Left hindlimb (tissue), 1 donor: ENCODE measurements at places on chromosomes 13 and 19.

DNA sequence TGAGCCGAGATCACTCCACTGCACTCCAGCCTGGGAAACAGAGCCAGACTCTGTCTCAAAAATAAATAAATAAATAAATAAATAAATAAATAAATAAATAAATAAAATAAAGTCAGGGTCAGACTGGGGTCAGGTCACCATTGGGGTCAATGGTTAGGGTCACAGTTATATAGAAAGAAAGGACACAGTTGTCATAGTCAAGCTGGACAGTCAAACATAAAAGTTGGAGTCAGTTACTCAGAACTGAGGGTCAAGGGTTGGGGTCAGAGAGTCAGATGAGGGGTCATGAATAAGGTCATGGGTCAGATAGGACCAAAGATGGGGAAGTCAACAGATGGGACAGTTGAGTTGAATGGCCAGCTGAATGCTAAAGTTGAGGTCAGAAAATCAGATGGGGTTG lies 16.7 kb upstream of the EPOR start:
- DNase-seq: no peak

DNA sequence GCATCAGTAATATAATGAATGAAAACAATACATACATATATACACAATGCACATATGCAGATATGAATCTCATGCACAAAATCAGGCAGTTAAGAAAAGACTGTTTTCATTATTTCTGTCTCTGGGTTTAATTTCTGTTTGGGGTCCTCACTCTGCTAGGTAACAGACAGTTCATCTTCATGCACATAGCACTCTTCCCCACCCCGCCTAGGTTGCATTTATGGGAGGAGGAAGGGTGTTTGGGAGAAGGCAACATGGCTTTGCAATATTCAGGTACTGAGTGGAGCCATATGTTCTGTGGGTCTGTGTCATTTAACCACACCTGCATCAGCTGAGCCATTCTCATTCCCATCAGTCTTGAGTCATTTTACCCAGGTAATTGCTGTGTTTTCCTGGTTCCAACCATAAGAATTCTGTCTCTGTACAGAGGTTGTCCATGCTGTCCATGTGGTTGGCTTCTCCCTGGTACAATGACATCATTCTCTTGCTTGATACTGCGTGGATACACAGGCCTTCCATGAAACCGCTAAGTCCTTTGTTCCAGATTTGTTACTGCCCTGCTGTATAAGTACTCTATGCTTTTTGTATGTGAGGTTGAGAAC lies 45.3 kb downstream of the RFC3 start:
- DNase-seq: no peak

- no peak for DNase-seq
Measured at GRCh38 chr13:94139393-94139995, 340.0 kb downstream of the DCT start.

- no peak for DNase-seq
Measured at GRCh38 chr19:35729763-35730162, 12.0 kb downstream of the KMT2B start.

GRCh38 chr13:78759704-78760103 lies 100.7 kb upstream of the OBI1 start:
- DNase-seq: no peak

GRCh38 chr19:11769995-11770394 lies 3.2 kb downstream of the ZNF441 start:
- DNase-seq: no peak

DNA sequence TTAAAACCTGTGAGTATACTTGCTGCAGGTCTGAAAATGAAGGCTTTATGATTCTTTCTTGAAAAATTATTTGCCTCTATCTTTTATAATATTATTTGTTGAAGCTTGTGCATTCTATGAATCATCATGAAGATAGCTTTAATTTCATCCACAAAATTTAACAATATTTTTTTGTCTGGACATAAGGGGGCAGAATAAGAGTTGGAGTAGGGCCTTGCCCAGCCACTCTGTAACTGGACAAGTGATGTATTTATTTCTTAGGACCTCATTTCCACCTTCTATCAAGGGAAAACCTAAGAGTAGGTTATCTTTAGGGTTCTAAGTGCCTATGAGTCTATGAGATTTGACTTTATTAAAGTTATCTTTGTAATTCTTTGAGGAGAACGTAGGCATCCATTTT lies 49.9 kb downstream of the N4BP2L1 start:
- DNase-seq: no peak

GRCh38 chr19:22617614-22618320 lies 16.4 kb upstream of the ZNF492 start:
- DNase-seq: no peak

DNA sequence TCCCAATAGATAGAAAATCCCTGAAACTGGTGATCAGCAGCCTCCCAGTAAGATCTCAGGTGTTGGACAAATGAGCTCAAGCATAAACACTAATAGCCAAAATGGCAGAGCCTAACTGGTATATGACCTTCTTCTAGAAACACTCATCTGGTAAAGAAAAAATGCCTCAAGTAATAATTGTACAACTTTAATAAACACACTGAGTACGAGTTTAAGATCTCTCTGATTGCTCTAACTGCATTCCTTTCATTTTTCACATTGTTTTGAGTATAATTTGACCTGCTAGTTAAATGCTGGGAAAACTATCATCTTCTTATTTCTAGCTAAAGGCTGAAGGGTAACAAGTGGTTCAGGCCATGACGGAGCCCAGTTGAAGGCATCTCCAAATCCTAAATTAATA lies 2009.5 kb upstream of the PCDH20 start:
- DNase-seq: no peak

GRCh38 chr13:82925114-82925513 lies 957.2 kb downstream of the SLITRK1 start:
- no peak for DNase-seq

DNA sequence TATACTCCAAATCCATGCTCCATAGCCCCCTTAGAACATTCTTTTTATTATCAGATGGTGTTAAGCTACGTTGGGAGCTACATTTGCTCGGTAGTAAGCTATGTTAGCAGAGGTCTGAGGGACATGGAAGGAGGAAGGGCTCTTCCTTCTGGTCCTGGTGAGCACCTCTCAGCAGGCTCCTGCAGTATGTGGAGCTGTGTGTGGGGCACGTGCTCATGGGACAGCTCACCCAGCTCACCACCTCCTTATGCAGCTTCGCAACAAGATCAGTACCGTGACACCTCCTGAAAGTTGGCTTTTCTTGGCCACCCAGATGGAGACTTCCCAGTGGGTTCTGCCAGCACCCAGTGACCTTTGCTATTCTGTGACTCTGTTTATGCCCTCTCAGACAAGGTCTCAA lies 400.5 kb upstream of the SLC10A2 start:
- no peak for DNase-seq

GRCh38 chr19:29559743-29560142 lies 33.9 kb downstream of the VSTM2B start:
- DNase-seq: no peak

GRCh38 chr19:1495799-1496713 lies 5.1 kb downstream of the REEP6 start:
- DNase-seq: no peak

DNA sequence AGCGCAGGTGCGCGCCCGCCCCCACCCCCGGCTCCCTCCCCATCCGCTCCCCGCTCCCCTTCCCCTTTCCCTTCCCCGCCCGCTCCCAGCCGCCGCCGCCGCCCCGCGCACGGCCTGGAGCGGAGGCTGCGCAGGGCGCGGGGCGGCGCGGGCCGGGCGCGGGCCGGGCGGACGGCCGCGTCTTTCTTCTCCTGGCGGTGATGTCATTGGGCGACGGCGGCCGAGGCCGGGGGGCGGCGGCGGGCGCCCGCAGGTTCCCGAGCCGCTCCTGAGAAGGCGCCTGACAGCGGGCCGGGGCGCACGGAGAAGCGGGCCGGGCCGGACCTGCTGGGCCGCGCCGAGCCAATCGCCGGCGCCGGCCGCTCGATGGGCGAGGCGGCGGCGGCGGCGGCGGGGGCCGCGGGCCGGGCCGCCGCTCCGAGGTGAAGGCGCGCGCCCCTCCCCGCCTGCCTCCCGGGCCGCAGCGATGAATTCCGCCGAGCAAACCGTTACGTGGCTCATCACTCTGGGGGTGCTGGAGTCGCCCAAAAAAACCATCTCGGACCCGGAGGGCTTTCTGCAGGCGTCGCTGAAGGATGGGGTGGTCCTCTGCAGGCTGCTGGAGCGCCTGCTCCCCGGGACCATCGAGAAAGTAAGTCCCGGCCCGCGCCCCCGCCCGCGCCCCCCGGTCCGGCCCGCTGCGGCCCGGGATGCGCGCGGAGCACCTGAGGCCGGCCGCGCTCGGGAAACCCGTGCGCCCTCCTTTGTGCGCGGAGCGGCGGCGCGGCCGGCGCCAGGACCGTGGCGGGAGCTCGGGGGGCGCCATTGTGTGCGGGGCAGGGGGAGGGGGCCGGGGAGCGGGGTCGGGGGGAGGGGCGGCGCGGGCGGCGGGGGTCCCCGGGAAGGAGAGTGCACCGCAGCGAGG lies at the start of gene ARHGEF7:
Gene ARHGEF7 (plus strand): TSS at position 250 of the 904 bp plus-strand sequence. CDS start 217 bp downstream, at position 467.
- peak; percentile 52 for DNase-seq

GRCh38 chr13:104967376-104967775 lies 1568.1 kb downstream of the EFNB2 start:
- no peak for DNase-seq

- no peak for DNase-seq
Measured at GRCh38 chr19:38004186-38004520, 97.1 kb downstream of the SIPA1L3 start.

DNA sequence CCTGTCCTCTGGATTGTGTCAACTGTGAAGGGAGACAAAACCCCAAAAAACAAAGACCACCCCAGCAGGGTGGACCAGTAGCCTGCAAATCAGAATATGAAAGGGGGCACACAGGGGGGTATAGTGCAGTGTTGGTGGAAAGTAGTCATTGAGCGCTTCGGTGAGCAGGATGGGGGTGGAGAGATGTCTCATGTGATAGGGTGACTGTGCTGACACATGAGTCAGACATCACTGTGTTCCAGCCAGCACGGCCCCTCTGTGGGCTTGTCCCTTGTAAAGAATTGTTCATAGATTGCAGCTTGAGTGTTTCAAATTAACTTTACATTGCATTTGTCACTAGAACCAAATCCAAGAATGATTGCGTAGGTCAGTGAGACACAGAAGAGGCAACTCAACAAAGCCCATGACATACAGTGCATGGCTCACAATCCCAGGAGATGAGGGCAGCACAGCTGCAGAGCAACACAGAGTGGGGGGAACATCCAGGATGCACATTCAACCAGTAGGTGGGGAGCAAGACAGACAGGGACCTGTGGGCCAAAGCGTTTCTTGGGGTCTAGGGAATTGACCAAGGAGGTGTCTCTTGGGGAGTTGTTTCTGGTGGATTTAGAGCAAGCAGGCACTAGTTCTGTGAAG lies 7.5 kb downstream of the ZNF440 start:
- no peak for DNase-seq

DNA sequence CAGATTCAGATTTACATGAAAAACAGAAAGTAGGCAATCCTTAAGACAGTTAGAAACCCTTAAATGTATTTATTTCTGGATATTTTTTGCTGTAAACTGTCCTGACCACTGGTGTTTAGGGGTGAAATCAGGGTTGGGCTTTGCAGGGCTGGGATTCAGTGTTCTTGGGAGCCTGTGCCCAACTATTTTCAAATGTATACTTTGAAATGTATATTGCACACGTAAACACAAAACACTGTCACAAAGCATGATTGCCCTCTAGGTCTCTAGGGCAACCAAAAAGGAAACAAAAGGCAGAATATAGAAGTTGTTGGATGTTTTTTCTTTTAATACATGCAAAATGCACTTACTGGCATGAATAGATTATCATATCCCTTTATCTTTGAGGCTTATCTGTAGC lies 1185.4 kb downstream of the DIAPH3 start:
- DNase-seq: no peak

- DNase-seq: no peak
Measured at GRCh38 chr13:44971656-44972595, 17.3 kb downstream of the NUFIP1 start.

DNA sequence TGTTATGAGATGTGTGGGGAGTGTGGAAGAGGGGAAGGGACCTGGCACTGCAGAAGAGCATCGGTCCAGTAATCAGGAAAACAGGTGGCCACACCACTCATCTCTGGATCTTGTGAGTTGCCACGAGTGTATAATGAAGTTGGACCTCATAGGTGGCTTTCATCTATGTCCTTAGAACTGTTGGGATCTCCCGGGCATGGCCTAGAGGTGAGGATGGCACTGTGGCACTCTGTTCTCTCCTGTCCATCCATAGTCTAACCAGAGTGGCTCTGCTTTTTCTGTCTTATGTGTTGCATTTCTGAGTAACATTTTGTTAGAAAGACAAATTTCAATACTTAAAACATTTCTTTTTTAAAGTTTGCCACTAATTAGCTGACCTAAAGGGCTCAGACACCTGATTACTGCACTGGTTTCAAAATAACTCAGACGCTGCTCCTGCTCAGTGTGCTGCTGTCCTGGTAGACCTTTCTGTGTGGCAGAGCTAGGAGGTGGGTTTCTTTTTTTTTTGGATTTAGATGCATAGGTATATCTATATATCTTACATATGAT lies 5.5 kb downstream of the CNMD start:
- DNase-seq: no peak

DNA sequence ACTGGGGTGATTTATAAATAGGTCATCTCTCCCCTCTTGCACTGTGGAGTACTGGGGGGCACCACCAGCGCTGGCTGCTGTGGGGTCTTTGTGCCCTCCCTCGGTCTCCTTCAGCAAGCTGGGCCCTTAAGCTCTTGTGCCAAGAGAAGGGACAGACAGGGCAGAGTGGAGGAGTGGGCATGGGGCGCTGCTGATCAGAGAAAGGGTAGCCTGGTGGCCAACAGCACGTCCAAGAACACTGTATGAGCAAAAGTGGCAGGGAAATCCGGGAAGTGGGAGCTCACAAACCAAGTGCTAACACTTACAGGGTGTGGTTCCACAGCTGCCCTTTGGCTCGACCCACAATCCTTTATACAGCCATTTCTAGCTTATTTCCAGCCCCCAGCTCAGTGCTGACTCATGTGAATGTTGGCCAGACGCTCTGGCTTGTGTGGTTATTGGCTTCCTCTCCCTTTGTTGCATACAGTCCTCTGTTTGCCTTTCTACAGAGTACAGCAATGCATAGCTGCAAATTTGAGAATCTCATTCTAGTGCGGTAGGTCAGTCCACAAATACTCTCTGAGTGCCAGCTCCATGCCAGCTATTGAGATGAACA lies 298.8 kb downstream of the SHISA2 start:
- peak; percentile 87 for DNase-seq

- no peak for DNase-seq
Measured at GRCh38 chr13:113584870-113585671, 518 bp downstream of the TFDP1 start.

DNA sequence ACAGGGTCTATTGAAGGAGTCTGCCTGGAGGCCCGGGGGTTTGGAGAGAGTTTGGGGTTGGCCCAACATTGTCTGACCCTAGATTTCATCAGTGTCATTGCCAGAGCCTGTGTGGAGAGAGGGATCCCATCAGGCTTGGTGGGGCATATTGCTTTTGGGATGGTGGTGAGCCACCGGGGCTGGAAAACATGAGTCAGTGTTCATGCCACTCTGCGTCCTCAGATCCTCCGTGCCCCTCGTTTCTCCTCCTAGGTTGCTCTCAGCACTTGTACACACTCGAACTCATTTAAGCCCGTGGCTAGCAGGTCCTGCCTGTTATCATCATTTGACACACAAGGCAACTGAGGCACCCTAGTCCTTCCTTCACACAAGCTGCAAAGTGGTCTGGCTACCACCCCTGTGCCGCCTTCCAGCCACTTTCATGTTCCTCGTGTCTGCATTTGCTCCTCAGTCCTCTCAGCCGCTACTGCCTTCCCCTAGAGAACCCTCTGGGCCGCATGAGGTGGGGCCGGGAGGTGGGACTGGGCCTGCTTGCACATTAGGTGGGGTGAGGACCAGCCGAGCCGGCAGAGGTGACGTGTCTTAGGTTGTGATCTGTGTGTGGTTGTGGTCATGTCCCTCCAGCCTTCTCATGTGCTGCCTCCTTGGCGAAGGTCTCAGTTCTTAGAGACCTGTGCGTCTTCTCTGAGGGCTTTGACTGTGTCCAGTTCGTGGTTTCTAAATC lies 3.6 kb downstream of the NACC1 start:
- DNase-seq: no peak

- no peak for DNase-seq
Measured at GRCh38 chr13:36822785-36823184, 3.8 kb downstream of the RFXAP start.
